Activated effector memory CD4-positive, alpha-beta T cell treated with Interleukin-2 at 50 U/mL for 16 hours (primary cell): ENCODE measurements at places on chromosomes 3 and 15.

DNA sequence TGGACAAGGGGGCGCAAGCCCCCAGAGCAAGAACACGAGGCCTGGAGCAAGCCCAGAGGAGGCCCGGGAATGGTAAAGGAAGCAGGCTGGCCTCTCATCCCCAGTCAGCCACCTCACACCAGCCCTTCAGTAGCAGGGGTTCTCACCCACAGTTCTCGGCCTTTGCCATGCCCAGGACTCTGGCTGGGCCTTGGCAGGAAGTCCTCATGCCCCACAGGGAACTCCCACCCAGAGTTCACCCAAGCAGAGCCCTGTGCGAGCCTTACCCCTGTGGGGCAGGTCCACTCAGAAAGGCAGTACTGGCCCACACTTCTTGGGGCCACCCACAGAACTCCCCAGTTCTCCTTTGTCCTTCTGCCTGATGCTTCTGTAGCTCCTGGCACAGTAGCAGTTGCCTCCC, 30.3 kb downstream of the CYP11A1 start:
- DNase-seq = no peak

- no peak for DNase-seq
Measured at GRCh38 chr3:189236352-189236751, 64.6 kb downstream of the TPRG1 start.

DNA sequence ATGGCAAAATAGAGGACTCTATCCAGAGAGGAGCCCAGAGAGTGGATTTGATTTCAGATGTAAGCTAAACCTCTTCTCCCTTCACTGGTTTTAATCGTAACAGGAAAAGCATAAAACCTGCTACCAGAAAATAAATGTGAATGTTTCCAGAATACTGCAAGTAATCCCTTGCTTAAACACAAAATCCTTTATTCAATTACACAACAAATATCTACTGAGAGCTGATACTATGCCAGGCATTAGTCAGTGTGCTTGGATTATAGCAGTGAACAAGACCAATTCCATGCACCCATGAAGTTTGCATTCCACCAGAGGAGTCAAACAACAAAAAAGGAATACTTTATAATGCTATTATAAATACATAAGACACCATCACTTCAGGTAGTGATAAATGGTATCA, 15.1 kb downstream of the AVEN start:
- no peak for DNase-seq

DNA sequence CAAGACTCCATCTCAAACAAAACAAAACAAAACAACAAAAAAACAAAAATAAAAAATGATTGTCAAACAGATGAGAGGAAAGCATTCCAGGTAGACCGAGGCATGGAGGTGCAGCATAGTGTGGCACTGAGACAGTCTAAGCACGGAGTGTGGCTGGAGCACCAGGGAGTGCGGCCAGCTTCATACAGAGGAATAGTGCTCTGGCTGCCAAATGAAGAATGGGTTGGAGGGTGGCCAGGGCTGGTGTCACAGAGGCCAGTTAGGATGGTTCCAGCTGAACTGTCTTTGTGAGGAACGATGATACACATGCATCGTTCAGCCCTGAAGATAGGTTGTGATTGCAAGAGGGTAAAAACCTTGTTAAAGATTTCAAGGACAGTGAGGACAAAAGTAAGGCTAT, 28.3 kb downstream of the MITF start:
- no peak for DNase-seq
